Calu3 (cell line): ENCODE measurements at places on chromosomes 13 and 19.

GRCh38 chr19:19067276-19068072 lies 3.7 kb downstream of the SLC25A42 start:
- no peak for DNase-seq

DNA sequence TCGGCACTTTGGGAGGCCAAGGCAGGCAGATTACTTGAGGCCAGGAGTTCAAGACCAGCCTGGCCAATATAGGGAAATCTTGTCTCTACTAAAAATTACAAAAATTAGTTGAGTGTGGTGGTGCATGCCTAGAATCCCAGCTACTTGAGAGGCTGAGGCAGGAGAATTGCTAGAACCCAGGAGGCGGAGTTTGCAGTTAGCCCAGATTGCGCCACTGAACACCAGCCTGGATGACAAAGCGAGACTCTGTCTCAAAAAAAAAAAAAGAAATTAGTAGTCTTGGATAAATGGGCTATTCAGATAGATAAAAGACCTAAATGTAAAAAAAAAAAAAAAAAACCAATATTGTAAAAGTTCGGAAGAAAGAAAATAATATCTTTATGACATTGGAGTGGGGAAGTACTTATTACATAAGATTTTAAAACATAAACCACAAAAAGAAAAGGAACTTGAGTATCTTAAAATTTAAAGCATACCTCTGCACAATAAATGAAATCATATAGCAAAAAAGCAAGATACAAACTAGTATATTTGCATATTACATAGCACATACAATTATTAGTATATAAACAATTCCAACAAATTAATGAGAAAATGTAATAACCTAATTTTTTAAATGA lies 26.7 kb upstream of the RNASEH2B start:
- no peak for DNase-seq

DNA sequence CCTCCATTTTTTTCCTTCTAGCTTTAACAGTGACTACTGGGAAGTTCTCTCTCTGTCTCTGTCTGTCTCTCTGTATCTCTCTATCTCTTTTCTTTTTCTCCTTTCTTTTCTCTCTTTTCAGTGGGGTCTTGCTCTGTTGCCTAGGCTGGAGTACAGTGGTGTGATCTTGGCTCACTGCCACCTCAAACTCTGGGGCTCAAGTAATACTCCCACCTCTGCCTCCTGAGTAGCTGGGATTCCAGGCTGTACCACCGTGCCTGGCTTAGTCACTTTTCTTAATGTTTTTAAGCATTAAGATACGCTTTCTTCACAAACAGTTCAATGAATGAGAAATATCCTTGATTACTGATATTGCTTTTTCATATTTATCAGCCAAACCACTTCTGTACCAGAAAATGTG lies 13.1 kb downstream of the PCCA start:
- DNase-seq, result no peak

DNA sequence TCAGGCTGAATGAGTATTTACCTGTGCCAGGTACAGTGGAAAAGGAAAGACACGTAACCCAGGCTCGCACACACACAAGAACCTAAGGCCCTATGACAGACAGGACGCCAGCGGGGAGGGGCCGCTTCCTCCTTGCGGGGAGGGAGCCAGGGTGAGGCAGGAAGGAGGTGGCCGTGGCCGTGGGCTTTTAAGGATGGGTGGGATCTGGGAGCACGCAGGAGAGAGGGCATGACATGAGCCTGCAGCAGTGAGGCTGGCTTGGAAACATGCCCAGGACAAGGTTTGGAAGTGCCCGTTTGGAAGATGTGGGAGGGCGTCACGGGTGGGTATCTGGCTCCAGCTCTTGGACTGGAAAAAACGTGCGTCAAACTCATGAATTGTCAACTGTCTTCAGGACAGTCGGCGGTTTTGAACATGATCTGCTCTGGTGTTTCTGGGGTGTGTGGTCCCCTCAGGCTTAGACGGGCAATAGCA lies 20.1 kb downstream of the SH3GL1 start:
- no peak for DNase-seq

DNA sequence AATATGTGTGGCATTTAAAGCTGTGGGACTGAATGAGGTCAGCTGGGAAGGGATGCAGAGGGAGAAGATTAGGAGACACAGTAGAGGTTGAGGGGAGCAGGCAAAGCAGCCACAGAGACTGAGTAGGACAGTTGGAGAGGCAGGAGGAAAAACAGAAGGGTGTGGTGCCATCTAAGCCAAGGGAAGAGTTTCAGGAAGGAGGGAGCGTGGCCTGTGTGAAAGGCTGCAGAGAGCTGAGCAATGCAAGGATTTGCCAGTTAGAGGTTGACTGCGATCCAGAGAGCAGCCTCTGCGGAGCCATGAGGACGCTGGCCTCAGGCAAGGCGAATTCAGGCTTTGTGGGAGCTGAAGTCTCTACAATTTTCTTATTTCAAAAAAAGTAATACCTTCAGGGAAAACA lies 28.9 kb downstream of the SOX21 start:
- DNase-seq, result no peak

DNA sequence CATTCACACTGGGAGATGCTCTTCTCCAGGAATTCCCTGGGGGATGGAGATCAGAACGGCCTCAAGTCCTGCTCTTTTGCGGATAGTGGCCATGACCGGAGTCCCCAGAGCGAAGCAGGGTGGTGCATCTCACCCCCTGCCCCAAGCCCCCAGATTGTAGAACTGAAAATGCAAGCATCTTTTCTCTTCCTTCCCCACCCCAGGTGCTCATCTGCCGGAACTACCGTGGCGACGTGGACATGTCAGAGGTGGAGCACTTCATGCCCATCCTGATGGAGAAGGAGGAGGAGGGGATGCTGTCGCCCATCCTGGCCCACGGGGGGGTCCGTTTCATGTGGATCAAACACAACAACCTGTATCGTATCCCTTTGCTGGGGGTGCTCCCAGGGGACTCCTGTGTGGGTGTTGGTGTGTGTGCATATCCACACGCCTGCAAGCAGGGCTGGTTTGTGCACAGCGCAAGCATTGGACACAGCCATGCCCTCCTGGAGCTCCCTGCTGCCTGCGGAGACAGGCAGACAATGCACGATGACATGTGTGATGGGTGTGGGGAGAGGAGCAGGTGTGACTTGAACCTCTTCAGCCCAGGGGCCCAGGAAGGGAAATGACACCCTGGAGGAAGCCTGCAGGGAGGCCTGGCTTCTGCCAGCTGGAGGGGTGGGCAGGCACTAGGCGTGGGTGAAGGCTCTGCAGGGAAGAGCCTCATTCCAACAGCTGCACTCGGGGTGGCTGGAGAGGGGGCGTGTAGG lies 5.7 kb downstream of the AP1M1 start:
- DNase-seq, result no peak

- no peak for DNase-seq
These were observed 539.8 kb upstream of the PCDH9 start for GRCh38 chr13:67769987-67770341.

DNA sequence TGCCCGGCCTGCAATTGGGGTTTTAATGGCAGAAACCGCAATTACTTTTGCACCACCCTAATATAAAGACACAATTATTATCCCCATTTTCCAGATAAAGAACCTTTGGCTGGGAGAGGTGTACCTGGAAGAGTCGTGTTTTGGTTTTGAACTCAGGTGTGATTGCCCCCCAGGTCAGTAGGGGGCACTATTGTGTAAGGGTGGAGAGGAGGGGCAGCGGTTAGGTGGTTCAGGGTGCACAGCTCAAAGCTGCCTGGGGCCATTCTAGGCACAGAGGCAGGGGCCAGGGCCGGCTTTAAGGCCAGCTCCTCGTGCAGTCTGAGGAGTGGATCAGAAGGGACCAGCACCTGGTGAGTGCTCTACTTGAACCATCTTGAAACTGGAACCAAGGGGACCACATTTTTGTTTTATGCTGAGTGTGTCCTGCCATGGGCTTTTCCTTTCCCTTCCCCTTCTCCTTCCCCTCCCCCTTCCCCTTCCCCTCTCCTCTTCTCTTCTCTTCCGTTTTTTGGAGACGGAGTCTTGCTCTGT lies 5.8 kb upstream of the FCGRT start:
- DNase-seq, result peak; percentile 77

GRCh38 chr13:35479038-35479492 lies 2.6 kb upstream of the MAB21L1 start:
- no peak for DNase-seq

GRCh38 chr13:41809962-41810361 lies 150.9 kb downstream of the VWA8 start:
- no peak for DNase-seq

DNA sequence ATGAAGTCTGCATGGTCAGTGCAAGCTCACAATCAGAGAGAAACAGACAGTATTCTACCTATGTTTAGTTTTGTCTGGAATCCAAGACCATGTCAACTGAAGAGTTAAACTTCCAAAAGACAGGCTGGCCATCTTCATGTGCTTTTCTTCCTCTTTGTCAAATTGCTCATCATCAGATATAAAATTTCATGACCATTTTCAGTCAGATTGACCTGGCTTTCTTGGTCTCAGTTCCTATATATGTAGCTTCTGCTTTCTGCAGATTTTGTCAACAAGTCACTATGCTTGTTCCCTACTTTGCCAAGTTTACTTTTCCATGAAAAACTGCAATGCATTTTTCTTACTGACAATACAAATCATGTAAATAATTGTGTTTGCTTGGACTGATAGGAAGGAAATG lies 13.9 kb downstream of the SLC46A3 start:
- DNase-seq, result no peak

- no peak for DNase-seq
These were observed 7.9 kb upstream of the SERTAD3 start for GRCh38 chr19:40452016-40452415.

DNA sequence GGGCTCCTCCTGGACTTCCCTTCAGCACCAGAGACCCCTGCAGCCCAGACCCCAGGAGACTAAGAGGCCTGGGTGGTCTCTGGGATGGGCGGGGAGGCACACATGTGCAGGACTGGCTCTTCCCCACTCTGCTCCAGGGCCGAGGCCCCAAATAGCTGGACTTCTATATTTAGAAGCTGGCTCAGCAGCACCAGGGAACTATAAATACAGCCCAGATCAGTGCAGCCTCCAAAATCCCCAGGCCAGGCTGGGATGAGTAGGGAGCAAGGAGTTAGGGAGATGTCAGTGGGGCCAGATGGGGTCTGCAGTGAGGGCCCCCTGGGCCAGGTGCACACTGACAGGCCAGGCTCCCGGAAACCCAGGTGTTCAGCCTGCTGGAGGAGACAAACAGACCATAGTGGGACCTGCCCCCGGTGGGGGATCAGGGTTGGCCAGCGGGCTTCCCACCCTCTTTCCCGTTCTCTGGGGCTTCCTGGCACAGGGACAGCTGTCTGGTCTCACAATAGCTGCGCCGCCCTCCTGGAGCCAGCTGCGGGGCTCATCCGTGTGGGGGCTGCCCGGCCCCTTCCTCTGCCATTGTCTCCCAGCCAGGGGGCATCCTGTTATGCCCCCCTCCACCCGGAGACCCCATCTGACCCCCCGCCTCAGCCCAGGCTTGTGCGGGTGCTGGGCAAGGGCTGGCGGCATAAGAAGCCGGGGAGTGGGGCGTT lies 5.5 kb upstream of the ADGRE5 start:
- DNase-seq, result no peak

DNA sequence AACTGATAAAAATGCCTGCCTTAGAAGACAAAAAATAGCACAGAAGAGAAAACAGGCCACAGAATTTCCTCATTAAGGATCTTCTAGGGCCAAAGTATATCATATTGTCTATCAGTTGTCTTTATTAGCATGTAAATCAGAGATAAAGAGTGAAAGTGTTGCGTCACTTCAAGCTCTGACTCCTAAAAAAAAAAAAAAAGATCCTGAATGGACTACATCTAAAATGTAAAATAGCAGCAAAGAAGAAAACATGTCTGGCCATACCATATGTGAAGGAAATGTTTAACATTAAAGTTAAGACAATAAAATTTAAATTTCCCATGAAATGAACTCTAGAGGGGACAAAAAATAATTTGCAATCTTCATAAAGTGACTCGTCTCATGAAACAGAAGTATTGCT lies 237.4 kb downstream of the PCDH9 start:
- DNase-seq, result no peak

GRCh38 chr13:49435992-49436391 lies 7.9 kb downstream of the CAB39L start:
- no peak for DNase-seq

- peak; percentile 98 for DNase-seq
These were observed 4.1 kb upstream of the EMP3 start for GRCh38 chr19:48321372-48321621.

- no peak for DNase-seq
These were observed 51.4 kb upstream of the KCTD15 start for GRCh38 chr19:33745297-33745696.

DNA sequence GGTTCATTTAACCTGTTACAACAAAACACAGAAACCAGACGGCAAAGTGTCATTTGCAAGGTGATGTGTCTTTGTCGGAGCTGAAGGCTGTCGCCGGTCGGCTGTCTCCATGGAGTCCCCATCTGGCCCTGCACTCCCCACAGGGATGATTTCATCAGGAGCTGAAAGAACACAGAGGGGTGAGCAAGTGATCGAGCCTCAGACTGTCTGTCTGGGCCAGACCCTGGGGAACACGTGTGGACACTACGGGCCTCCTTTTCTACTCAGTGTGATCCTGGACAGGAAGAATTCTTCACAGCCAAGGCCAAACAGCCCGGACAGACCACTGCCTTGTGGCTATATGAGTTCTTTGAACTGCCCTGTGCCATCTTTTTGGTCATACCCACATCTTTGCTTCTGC lies 85.1 kb downstream of the RNASEH2B start:
- DNase-seq, result no peak

- no peak for DNase-seq
These were observed 23.7 kb downstream of the VSTM1 start for GRCh38 chr19:54040003-54040402.

GRCh38 chr13:113116206-113116800 lies 6.3 kb upstream of the F10 start:
- no peak for DNase-seq

- DNase-seq, result no peak
These were observed 221.9 kb downstream of the TSHZ3 start for GRCh38 chr19:31127134-31127967.

DNA sequence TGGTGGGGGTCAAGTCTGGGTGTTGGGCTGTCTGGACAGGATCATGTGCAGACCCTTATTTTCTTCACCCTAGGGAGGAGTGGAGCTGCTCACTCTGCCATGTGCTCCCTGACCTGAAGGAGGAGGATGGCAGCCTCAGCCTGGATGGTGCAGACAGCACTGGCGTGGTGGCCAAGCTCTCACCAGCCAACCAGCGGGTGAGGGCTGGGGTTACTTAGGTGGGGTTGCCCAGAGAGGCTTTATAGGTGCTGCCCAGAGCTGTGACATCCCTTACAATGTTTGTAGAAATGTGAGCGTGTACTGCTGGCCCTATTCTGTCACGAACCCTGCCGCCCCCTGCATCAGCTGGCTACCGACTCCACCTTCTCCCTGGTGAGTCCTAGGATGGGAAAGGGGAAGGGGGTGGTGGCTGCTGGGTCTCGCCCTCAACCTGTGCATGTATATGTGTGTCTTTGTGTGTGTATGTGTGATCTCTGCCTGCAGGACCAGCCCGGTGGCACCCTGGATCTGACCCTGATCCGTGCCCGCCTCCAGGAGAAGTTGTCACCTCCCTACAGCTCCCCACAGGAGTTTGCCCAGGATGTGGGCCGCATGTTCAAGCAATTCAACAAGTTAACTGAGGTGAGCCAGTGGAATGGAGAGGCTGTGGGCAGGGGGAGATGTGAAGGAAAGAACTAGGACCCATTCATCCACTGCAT lies 5.1 kb downstream of the CHMP2A start:
- no peak for DNase-seq
